ENCODE measurements at places on chromosomes 12 and 14.

GRCh38 chr14:32733015-32733414, 205.7 kb upstream of the NPAS3 start:
- no peak for DNase-seq

- DNase-seq: no peak
Observed at GRCh38 chr12:107200394-107200793, 107.0 kb upstream of the CRY1 start.

GRCh38 chr12:4246116-4246515, 27.4 kb upstream of the CCND2 start:
- no peak for DNase-seq

DNA sequence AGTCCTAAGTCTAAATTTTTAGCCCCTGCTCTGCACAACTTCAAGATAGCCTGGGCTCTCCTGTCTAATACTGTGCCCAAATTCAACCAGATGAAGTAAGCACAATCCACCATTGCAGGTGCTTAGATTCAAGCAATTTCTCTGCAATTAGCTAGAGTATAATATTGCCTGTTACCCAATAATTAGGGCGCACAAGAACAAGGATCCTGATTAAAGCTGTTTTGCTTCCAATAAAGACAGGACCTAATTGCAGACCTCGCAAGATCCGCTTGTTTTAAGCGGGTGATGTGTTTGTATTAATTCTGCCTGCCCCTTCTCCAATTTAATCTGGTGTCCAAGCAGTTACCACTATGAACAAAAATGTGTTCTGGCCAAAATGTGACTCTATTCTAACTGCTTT, 1268.9 kb upstream of the TMEM132C start:
- DNase-seq: no peak

GRCh38 chr14:100873096-100873482, 30.4 kb downstream of the RTL1 start:
- DNase-seq: no peak

DNA sequence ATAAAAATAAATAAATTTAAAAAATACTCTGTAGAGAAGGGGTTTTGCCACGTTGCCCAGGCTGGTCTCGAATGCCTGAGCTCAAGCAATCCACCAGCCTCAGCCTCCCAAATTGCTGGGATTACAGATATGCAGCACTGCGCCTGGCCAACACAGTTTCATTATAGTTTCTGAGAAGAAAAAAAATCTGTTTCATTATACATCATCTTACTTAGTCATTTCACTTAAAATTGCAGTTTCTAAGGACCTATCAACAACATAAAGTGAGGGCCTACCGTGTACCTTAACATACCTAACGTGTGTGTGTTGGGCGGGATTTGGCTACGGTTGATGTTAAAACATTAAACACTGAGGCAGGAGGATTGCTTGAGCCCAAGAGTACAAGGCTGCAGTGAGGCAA, 28.3 kb downstream of the P2RX2 start:
- no peak for DNase-seq

DNA sequence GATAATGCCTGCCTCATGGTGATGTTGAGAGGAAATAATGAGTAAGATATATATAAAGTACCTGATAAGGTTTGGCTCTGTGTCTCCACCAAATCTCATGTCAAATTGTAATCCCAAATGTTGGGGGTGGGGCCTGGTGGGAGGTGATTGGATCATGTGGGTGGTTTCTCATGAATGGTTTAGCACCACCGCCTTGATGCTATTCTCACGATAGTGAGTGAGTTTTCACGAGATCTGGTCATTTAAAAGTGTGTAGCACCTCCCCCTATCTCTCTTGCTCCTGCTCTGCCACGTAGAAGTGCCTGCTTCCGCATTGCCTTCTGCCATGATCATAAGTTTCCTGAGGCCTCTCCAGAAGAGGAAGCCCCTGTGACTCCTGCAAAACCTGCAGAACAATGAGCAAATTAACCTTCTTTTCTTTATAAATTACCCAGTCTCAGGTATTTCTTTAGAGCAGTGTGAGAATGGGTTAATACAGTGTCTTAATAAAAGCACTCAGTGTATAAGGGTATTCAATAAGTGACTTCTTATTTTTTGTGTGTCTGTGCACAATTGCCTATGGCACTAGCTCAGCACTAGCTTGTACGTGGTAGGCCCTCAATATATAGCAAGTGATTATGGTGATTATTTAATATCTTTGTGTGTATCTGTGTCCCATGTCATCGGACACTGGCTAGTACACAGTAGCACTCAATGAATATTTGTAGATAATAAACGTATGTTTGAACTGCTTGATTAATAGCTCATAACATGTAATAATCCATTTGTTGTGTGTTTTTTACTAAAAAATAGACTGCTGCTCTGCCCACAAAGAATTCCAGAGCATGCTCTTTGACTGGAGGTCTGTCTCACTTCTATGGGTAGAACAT, 138.1 kb upstream of the LMNTD1 start:
- DNase-seq: no peak

DNA sequence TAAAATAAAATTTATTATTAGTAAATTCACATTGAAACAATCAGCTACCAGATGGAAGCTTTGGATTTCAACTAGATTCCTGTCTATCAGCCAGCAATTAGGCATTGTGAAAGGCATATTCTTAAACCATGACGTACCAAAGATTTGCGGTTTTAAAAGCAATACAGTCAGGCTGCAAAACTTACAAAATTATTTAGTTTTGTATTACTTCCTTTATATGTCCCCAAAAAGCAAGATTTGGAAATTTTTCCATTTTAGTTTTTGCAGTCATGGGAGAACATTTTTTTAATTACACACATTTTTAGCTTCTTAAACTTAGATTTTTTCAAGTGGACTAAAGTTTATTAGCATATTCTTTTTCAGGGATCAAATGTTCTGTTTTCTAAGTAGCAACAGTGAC, 225.0 kb upstream of the KITLG start:
- DNase-seq: no peak

- no peak for DNase-seq
Observed at GRCh38 chr12:96146747-96147146, 47.4 kb upstream of the ELK3 start.

- no peak for DNase-seq
Observed at GRCh38 chr12:46872135-46872534, 46.3 kb upstream of the SLC38A4 start.
